ENCODE measurements at places on chromosomes 11 and 22.

DNA sequence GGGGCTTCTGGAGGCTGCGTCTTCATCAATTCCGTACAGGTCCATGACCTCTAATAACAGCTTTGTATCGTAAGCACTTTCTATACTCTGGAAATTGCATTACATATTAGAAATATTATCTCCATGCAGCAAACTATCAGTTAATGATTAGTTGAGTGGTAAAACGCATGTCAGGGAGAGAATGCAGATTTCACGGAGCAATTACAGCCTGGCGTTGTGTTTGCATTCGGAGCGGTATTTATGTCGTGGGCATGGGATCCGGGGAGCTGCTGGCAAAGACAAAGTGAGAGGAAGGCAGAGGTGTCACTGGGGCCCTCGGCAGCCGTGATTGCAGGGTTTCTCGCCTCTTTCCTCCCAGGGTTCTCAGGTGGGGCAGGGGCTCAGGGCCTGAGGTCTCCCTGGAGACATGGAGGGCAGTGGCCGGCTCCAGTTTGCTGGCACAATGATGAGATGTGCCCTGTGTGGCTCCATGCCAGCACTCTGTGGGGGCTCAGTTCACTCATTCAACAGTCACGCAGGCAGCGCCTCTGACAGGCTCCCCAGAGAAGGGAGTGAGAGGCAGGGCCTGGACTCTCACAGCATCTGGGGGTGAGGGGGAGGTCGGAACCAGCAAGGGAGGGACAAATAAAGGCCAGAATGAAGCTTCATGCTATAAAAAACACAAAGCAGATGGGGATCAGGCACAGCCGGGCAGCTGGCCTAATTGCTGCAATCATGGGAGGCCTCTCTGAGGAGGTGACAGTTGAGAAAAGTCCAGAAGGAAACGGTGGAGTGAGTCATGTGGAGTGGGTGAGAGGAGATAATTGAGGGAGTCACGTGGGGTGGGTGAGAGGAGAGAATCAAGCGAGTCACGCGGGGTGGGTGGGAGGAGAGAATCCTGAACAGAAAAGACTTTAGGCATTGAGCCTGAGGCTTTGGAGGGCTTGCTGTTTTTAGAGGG, 1002.7 kb downstream of the BRD1 start:
- no peak for DNase-seq

- DNase-seq = no peak
Measured at GRCh38 chr11:97567801-97568200, 1178.0 kb downstream of the JRKL start.

GRCh38 chr22:29141078-29141688, 64.5 kb upstream of the EMID1 start:
- no peak for DNase-seq

DNA sequence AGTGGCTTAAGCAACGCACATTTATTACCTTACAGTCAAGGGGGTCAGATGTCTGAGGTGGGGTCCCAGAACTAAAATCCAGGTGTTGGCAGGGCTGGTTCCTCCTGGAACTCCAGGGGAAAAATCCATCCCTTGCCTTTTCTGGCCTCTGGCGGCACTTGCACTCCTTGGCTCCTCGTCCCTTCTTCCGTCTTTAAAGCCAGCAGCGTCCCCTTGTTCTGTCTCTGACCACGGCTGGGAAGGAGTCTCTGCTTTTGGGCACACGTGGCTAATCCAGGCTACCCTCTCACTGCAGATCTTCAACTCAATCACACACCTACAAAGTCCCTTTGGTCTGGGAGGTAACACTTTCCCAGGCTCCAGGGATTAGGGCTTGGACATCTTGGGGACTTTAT, 73.5 kb upstream of the WNT7B start:
- peak; percentile 20 for DNase-seq

DNA sequence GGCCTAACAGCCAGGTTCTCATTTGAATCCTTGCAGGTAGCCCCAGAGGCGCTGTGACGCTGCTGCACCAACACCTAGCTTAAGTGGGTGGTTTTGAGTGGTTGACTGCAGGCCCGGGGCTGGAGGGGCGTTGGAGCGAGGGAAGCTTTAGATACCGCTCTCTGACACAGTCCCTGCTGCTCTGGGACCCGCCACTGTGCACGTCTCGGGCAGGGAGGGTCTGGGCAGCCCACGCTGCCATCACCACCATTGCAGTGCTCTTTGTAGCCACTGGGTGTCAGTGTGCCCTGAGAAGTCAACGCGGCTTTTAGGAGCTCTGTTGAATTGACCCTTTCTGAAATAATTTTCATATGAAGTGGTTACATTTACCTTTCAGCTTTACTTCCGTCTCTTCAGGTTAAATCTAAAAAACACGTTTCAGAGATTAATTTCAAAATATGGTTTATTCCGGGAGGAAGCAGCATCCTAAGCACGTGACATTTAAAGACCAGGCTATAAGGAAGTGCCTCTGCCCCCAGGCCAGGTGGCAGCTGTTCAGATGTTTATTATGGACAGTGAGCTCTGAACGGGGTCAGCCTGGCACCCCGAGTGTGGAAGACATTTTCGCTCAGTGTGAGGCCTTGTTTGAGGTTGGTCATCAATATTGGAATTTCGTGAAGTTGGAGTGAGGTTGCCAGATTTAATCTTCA, 30.9 kb upstream of the PARVB start:
- DNase-seq = peak; percentile 82

GRCh38 chr22:37697538-37697835, 639 bp downstream of the TRIOBP start:
- no peak for DNase-seq

GRCh38 chr11:94550513-94550912, 6.8 kb downstream of the FUT4 start:
- no peak for DNase-seq

- no peak for DNase-seq
Measured at GRCh38 chr11:31802609-31802989, 8.5 kb downstream of the PAX6 start.

- DNase-seq = no peak
Measured at GRCh38 chr11:35146074-35146521, 7.1 kb downstream of the CD44 start.

GRCh38 chr11:121352251-121352891, 59.8 kb downstream of the SC5D start:
- DNase-seq = no peak

GRCh38 chr11:44601471-44602370, 36.3 kb downstream of the CD82 start:
- DNase-seq = peak; percentile 54

DNA sequence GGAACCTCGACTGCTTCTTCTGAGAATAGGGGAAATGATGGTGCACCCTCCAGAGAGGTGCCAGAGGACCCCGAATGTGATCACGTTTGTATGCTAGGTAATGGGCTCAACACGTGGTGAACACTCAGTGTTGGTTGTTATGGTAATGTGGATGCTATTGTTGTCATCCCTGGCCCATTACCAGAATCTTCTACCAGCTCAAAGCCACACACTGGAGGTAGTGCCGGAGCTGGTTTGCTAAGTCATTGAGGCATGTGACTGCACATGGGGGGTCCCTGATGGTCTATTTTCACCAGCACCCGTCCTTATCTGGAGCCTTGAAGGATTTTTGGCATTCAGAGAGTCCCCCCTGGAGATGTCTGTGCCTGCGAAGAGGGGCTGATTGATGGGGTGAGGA, 119.1 kb upstream of the CD82 start:
- no peak for DNase-seq

- DNase-seq = no peak
Measured at GRCh38 chr11:22543261-22543660, 82.4 kb downstream of the FANCF start.

- DNase-seq = no peak
Measured at GRCh38 chr11:60946601-60947264, 5.2 kb downstream of the SLC15A3 start.

DNA sequence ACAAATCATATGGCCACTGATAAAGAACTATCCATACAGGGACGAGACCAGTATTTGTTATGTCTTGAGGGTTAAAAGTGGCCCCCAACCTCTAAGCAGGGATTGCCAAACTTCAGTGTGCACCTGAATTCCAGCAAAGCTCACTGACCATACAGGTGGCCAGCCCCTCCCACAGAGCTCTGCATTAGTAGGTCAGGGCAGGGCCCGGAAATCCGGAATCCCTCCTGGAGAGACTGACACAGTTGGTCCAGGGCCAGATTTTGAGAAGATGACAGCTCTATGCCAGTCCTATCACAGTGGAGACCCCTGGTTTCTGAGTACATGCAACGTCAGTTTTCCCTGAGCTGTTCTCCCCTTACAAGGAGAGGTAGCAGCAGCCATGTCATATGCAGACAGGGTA, 20.8 kb downstream of the VPS37C start:
- DNase-seq = no peak

GRCh38 chr22:19525116-19525660, 978 bp upstream of the CLDN5 start:
- no peak for DNase-seq

DNA sequence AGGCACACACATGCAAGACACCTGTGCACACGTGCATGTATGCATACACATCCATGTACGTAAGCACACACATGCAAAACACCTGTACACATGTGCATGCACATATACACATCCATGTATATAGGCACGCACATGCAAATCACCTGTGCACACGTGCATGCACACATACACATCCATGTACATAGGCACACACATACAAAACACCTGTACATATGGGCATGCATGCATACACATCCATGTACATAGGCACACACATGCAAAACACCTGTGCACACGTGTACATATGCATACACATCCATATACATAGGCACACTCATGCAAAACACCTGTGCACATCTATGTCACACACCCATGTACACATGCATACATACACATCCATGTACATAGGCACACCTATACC, 458.3 kb downstream of the TBC1D22A start:
- no peak for DNase-seq

DNA sequence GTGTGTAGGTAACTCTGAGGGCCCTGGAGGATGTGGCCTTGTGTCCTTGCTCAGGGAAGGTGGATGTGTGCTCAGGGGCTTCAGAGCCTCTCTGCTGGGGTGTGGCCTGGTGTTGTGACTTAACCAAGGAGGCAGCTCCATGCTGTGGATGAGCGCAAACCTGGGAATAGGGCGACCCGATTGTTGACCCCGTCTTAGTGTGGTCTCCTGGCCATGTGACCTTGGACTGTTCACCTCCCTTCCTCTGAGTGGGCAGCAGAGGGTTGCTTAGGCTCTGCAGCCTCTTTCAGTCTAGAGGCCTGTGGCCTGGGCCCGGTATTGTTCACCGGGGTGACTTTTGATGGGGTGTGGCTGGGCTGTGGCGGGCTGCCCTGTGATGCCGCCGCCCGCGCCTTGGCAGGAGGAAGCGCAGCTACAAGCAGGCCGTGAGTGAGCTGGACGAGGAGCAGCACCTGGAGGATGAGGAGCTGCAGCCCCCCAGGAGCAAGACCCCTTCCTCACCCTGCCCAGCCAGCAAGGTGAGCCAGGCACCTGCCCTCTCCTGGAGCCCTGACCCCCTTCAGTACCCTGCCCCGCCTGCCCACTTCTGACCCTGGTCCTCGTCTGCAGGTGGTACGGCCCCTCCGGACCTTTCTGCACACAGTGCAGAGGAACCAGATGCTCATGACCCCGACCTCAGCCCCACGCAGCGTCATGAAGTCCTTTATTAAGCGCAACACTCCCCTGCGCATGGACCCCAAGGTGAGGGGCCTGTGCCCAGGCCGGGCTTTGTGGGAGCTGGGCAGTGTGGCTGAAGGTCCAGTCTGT, 16.7 kb downstream of the INCENP start:
- no peak for DNase-seq

DNA sequence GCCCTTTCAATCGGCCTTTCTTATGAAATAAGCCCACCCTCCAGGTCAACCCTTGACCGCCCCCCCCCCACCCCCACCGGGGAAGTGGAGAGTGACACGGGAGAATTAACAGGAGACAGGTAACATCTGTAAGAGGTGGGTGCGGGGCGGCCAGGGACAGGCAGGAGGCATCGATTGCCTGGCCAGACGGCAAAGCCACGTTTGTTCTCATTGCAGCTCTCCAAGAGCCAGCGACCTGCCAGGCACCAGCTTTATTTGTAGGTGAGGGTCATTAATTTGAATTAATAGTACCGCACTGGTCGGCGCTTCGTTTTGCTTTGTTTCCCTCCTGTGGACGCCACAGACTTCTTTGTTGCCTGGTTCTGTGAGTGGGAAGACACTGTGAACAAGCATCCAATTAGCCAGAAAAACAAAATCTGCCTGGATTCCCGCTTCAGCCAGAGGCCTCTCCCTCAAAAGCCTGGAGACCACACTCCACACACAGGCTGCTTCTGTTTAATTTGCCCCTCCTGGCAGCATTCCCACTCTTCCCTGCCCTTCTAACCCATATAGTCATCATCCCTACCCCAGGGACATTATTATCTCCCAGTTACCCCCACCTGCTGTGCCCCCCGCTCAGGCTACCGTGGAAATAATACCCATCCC, 104.5 kb upstream of the OPCML start:
- DNase-seq = no peak

- DNase-seq = no peak
Measured at GRCh38 chr22:22952531-22953280, 65.1 kb downstream of the IGLL5 start.

GRCh38 chr22:35173655-35174054, 83.6 kb upstream of the HMGXB4 start:
- no peak for DNase-seq

- no peak for DNase-seq
Measured at GRCh38 chr11:79087238-79087960, 353.4 kb downstream of the TENM4 start.
